ENCODE measurements at places on chromosomes 1 and 21.

- DNase-seq, result no peak
These were observed 240.9 kb upstream of the CAMK1G start for GRCh38 chr1:209342441-209343175.

DNA sequence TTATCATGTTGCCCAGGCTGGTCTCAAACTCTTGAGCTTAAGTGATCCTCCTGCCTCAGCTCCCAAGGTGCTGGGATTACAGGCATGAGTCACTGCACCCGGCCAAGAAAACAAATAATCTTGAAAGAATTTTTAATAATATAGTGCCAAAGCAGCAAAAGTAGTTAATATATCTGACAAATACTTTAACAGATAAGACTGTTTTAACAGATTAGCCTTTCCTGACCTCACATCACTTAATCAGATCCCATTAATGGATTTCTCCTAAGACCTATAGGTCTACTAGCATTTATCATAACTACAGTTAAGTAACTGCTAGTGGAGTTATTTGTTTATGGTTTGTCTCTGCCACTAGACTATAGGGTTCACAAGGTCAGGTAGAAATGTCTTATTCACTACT lies 61.1 kb upstream of the HP1BP3 start:
- no peak for DNase-seq

DNA sequence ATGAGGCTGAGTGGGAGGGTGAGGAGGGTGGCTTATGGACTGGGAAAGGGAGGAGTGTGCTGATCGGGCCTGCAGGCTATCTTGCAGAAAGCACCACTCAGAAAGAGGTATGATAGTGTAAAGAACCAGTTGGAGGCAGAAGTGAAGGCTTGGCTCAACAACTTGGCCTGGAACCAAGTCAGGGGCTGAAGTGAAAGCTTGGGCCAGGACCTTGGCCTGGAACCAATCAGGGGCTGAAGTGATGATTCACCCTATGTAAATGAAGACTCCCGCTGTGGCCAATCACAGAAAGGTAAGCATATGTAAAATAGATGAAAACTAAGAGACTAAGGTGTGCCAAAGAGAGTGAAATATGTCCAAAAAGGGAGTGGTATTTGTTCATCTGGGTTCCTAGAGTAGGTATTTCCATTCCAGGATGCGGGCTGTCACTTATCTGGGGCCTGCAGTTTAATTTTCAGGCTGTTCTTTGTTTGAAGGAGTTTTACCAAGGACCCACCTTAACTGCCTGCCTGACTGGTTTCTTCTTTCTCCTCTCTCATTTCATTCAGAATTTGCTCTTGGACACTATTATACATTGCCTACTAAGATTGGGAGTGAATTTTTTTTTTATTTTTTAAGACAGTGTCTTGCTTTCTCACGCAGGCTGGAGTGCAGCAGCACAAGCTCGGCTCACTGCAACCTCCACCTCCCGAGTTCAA lies 5.1 kb upstream of the RFX5 start:
- no peak for DNase-seq

GRCh38 chr1:233230011-233230410 lies 65.5 kb downstream of the PCNX2 start:
- no peak for DNase-seq

- no peak for DNase-seq
These were observed 377.8 kb downstream of the MATN1 start for GRCh38 chr1:30345491-30346130.

- peak; percentile 49 for DNase-seq
These were observed at the start of gene RHOU for GRCh38 chr1:228734881-228735801. Gene RHOU, plus strand, starts transcription at chr1:228735479. Its CDS starts 264 bp downstream, at chr1:228735743.

- no peak for DNase-seq
These were observed 55.2 kb downstream of the CD247 start for GRCh38 chr1:167463080-167463479.

- no peak for DNase-seq
These were observed 8.1 kb downstream of the ARV1 start for GRCh38 chr1:230986976-230987375.

GRCh38 chr21:29371464-29371863 lies 72.7 kb downstream of the BACH1 start:
- DNase-seq, result no peak

DNA sequence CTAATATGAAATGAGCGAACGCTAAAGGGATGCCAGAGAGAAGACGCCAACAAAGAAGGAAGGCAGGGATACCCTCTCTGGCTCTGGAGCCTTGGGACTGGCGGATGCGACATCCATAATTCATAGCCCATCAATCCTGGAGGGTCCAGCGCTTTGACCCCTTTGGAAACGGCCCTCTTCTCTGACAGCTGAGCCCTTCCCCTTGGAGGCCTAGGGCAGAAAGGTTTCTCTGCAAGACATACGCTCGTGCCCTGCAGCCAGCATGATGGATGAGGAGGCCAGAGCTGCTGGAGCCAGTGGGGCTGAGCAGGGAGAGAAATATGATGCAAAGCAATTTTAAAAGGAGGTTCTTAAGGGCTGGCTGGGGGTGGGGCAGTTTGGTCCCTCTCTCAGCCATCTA lies 22.2 kb downstream of the OPTC start:
- DNase-seq, result no peak

- DNase-seq, result peak; percentile 29
These were observed 944 bp upstream of the AGO3 start for GRCh38 chr1:35929730-35930592.

DNA sequence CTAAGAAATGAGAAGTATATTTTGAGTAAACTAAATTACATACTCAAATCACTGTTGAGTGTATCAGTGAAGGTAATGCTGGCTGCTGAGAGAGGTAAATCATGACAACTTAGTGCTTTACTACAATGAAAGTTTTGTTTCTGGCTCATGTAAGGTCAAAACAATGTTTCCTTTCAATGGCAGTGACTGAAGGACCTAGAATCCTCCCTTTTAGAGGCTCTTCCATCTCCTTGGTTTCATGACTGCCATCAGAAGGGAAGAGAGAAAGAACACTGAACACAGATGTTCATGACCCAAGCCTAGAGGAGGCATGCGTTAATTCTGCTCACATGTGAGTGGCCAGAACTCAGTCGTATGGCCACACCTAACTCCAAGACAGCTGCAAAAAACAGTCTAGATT lies 130.6 kb downstream of the AKT3 start:
- no peak for DNase-seq

- no peak for DNase-seq
These were observed 28.0 kb downstream of the NOL9 start for GRCh38 chr1:6526316-6526715.

DNA sequence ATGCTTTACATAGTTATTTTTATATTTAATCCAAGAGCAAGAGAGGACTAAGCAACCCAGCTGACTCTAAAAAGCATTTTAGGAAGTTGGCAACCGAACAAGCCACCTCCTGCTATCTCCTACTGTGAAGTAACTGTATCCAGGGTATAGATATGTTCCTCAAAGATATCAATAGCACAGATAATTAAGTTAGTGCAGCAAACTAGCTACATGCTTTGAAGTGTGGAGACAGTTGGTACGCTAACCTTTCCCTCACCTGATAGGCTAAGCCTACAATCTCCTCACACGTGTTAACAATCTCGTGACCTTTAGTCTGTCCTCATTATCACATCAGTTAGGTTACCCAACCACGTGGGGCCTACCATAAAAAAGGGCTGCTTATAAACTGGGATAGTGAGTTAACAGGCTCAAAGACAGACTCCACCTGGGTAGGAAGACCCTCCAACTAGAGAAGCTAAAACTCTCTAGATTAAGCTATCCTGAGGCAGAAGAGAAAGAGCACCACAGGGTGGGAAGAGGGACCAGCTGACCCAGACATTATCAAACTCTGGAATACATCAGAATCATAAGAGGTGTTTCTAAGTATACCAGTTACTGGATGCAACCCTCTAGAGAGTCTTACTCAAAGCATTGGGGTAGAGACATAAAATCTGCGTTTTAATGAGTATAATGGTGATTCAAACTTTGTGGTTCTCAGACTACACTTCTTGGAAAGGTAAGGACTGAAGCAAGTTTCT lies 340.1 kb upstream of the ESRRG start:
- DNase-seq, result no peak

GRCh38 chr1:244218220-244218619 lies 167.1 kb downstream of the ZBTB18 start:
- DNase-seq, result no peak

DNA sequence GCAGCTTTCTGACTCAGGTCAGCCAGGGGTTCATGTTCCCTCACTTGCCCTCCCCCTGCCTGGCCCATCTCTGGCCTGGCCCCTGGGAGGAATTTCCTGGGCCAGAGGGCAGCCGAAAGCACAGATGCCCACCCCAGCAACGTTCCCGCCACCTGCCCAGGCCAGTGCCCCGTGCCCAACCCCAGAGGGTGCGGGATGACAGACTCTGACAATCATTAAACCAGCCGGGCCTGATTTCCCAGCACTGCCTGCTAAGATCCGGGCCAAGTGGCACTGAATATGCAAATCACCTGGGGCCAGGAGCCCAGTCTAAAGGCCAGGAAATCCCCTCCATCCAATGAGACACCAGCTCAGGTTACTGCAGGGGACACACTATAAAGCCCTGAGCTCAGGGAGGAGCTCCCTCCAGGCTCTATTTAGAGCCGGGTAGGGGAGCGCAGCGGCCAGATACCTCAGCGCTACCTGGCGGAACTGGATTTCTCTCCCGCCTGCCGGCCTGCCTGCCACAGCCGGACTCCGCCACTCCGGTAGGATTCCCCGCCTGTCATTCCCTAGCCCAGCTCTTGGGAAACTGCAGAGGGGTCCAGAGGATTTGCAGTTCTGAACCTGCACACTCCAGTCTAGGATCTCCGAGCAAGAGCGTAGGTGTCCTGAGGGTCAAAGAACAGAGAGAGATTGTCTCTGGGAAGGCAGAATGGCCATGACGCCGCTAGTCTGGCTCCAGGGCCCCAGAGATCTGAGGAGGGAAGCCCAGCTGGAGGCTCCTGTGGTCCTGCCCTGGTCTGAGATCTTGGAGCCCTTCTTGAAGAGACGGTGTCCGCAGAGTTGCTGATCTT lies at the start of gene ELF3:
Gene ELF3 (plus strand): TSS at position 408 of the 836 bp plus-strand sequence. CDS start 550 bp downstream, outside the sequence.
- DNase-seq, result no peak

- no peak for DNase-seq
These were observed 225.7 kb downstream of the TOMM20 start for GRCh38 chr1:234902774-234903547.

GRCh38 chr21:15826908-15827601 lies 97.3 kb downstream of the USP25 start:
- DNase-seq, result no peak

- no peak for DNase-seq
These were observed 301.1 kb upstream of the DPYD start for GRCh38 chr1:98221923-98222322.
